ENCODE measurements at places on chromosomes 1 and 21.

DNA sequence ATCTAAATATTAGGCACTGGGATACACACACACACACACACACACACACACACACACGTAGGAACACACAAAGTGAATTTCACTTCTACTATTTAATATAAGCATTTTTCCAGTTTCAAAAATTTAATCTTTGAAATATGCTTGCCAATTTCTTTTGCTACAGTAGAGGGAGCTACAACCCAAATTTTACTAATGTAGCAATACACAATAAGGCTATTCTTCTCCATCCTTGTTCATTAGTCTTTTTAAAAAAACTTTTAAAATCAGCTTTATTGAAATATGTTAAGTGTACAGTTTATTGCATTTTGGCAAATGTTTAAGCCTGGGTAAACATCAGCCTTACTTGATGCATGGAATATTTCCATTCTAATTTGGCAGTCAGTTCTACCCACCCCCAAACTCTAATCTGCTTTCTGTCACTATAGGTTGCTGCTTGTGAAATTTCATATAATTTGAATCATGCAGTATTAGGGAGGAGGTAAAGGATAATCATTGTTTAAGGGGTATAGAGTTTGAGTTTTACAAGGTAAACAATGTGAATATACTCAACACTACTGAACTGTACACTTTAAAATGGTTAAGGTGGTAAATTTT, 93.0 kb upstream of the TENT5C start:
- DNase-seq, result peak; percentile 28

DNA sequence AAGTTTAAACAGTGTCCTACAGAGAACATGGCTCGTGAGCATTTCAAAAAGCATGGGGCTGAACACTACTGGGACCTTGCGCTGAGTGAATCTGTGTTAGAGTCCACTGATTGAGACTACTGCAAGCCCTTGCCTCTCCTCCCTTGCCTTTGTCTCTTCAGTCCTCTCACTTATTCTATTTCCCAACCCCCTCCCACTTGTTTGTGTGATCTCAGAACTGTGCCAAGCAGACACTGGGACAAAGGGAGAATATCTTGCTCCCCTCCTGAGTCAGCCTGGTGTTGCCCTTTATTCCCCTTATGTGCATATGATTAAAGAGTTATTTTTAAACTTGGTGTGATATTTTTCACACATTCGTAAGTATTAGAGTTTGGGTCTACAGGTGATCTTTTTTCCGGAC, 11.1 kb upstream of the RPRD2 start:
- DNase-seq, result no peak

DNA sequence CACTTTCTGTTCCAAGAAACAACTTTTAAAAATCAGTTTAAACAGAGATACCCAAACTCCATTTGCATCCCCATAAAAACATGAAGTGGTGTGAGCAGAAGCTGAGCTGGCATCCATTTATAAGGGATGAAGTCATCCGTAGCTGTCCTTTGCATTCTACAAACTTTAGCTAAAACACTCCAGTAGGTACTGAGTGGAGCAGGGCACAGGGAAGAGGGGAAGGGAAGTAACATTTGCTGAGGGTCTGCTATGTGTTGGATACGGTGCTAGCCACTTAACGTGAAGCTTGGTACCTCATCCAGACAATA, 32.9 kb downstream of the VWA5B1 start:
- DNase-seq, result no peak

DNA sequence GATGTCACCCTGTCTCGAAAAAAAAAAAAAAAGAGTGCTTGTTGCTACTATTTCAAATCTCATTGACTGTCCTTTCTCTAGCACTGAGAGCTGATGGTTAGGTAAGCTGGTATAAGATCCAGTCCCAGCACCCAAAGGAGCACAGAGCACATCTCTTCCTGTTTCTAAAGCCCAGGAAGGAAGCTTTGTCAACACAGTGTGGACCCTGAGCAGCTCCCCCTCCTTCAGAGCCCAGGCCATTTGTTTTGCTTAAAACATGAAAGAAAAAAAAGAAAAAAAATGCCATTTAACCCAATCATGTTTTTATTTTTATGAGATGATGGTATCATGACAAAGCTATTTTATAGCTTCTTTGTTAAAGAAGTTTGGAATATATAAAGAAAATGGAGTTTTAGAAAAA, 184.1 kb upstream of the DUSP10 start:
- DNase-seq, result no peak

GRCh38 chr1:83883979-83884378, 115.0 kb downstream of the TTLL7 start:
- no peak for DNase-seq

- peak; percentile 90 for DNase-seq
Observed at GRCh38 chr1:44275991-44276405, 62.7 kb downstream of the DMAP1 start.

GRCh38 chr1:199009447-199009846, 370.6 kb downstream of the PTPRC start:
- no peak for DNase-seq

DNA sequence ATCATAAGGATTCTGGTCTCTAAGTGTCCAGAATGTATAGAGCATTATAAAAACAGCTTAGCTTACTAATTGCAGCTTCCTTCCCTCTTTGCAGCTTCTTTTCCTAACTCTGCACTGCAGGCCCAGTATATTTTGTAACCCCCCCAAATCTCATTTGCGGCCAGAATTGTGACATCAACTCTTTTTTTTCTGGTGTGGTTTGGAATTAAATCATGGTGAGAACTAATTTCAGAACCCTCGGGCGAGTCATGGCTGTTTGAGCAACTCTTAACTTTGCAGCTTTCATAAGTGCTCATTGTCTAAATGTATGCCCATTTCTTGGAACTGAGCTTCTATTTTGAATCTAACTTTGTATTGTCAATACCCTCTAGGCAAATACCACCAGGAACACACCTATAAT, 187.4 kb downstream of the CYYR1 start:
- no peak for DNase-seq

GRCh38 chr1:237664348-237664747, 226.4 kb downstream of the ZP4 start:
- no peak for DNase-seq

GRCh38 chr21:46437511-46437910, 21.2 kb upstream of the DIP2A start:
- DNase-seq, result no peak

DNA sequence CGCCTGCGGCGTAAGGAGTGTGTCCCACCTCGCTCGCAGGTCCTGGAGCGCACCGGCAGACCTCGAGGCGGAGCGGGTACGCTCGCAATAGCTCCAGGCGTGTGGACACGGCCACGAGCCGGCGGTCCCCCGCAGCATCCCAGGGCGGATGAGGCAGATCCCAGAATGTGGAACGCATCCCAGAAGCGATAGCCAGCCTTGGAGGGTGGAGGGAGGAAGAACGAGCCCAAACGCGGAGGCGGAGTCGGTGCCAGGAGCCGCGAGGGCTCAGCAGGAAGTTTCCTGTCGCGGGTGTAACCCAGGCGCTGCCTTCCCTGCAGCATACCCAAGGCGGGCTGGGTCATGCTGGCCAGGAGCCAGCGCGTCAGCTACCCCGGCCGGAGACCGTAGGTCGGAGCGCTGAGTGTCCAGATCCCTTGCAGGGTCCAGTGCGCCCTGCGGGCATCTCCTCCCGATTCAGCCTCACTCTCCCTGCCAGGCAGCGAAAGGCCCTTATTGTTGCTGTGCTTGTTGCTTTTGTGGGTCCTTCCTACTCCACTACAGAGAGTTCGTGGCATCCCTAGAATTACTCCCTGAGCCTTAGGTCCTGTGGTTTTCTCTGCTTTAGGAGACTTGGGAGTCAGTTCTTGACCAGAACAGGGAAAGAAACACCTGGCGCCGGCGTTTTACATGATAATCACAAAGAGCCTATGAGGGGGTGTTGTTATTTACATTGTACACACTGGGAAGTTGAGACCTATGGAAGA, 27.7 kb downstream of the STYXL2 start:
- no peak for DNase-seq

DNA sequence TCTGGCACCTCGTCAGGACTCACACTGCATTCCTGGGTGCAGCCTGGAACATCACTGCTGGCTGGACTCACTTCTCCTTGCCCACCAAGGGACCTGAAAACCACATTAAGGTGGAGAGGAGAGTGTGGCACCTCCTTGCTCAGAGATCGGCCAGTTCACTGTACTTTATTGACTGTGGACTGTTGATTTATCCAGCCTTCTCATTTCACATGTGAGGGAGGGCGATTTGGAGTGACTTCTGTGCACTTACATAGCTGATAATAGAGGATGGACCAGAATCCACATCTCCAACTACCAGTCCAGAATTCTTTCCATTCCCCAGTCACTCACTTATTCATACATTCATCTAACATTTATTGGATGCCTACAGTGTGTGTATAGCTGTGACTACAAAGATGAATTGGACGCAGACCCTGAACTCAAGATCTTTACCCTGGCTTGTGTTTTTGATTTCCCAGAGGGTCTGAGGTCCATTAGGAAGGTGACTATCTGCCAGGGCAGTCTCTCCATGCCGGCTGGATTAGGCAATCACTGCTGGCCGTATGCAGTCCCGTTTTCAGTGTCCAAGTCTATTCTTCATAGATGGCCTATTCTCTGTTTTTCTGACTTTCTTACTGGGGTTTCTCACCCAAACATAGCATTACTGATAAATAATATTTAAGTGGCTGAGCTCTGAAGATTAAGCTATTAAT, 233.5 kb upstream of the SGIP1 start:
- DNase-seq, result no peak

DNA sequence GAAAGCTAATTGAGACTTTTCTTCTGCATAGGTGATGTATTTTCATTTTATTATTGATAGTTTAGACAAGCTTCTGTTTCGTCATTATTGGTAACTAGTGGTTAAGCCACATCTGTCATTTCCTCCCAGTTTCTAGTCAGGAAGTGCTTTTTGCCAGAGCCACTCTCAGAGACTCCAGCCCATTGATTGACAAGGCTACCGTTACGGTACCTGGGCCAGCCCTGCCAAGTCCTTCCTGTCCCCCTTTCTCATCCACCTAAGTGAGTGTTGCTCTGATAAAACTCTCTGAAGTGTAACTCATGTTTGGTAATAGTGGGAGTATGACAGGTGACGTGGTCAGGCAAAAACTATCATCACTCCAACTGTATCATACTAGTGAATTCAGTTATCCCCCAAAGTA, 29.6 kb upstream of the AGL start:
- no peak for DNase-seq

- no peak for DNase-seq
Observed at GRCh38 chr1:53763911-53764310, 24.9 kb upstream of the GLIS1 start.

GRCh38 chr1:27604579-27605299, 795 bp upstream of the AHDC1 start:
- DNase-seq, result no peak

- peak; percentile 65 for DNase-seq
Observed at GRCh38 chr1:12549460-12550349, 68.3 kb downstream of the DHRS3 start.

- DNase-seq, result peak; percentile 35
Observed at GRCh38 chr1:30191154-30191702, 532.2 kb downstream of the MATN1 start.

GRCh38 chr1:94020764-94021579, 100.0 kb downstream of the ABCA4 start:
- DNase-seq, result no peak

GRCh38 chr1:59128784-59129227, 168.1 kb upstream of the FGGY start:
- no peak for DNase-seq

- no peak for DNase-seq
Observed at GRCh38 chr1:231013391-231014015, 26.6 kb downstream of the FAM89A start.

DNA sequence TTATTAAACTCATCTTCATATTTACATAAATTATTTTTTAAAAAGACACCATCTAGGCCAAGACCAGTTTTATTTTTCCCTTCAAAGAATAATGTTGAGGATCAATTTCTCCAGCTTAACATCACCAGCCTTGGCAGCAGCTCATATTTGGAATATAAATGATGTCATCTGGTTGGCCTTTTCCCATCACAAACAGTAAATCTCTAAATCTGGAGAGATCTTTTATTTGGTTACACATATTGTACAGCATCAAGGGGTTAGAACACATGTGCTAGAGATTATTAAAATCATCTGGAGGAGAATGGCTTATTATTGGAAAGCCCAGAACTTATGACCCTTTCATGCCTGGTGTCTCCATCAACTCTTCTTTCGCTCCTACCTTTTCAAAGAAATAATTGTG, 508.8 kb downstream of the PLPP3 start:
- DNase-seq, result no peak

DNA sequence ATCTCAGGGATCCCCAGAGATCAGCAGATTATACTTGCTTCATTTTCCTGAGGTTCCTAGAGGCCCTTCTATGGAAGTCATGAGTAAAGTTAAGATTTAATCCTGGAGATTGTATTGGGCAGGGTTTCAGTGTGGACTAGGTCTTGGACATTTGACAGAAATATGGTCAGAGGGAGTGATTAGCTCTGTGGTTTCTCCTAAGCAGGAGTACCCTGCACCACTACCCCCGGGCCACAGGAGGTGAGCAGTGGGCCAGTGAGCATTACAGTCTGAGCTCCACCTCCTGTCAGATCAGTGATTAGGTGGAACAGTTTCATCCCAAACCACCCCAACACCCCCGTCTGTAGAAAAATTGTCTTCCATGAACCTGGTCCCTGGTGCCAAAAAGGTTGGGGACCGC, 43.2 kb downstream of the PHACTR4 start:
- DNase-seq, result no peak

Measured in NCI-H2171 treated with DMSO at 0.1 percent for 48 hours (cell line).